RWPE1 (cell line): ENCODE measurements at places on chromosomes 1 and 21.

- no peak for DNase-seq
Observed at GRCh38 chr1:231170875-231171274, 9.0 kb downstream of the TRIM67 start.

- no peak for DNase-seq
Observed at GRCh38 chr1:205370780-205371179, 14.1 kb upstream of the KLHDC8A start.

- no peak for DNase-seq
Observed at GRCh38 chr1:183769956-183770815, 34.7 kb upstream of the RGL1 start.

DNA sequence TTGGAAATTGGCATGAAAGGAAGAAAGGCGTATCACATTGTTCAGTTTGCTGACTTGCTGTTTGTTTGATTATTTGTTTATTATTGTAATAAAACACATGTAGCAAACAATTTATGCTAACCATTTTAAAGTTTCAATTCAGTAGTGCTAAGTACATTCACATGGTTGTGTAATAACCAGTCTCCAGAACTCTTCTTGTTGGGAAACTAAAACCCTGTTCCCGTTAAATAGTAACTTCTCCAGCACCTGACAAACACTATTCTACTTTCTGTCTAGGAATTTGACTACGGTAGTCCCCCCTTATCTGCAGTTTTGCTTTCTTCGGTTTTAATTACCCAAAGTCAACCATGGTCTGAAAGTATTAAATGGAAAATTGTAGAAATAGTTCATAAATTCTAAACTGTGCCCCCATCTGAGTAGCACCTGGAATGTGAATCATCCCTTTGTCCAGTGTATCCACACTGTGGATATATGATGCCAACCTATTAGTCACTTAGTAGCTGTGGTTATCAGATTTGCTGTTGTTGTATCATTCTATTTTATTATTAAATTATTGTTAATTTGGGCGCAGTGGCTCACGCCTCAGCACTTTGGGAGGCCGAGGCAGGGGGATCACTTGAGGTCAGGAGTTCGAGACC lies 5.5 kb downstream of the MORC3 start:
- peak; percentile 59 for DNase-seq

DNA sequence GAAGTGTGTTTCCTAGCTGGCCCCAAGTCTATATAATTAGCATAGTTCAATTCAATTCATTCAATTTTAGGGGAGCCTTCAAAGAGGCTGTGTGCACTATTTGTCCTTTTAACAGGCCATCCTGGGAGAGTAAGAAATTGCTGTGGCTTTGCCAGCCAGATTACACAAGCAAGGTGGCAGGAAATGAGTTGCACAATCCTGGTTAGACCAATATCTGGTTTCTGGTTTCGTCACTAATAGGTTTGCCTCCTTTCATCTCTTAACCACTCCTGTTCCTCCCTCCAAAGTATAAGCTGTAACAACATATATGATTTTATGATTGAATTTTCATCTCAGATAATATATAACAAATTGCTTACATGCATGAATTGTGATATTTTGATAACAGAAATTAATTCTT lies 84.1 kb upstream of the NEGR1 start:
- peak; percentile 46 for DNase-seq

GRCh38 chr1:155127105-155127966 lies at the start of gene EFNA1:
Gene EFNA1, plus strand, starts transcription at chr1:155127876. Its CDS starts 102 bp downstream, at chr1:155127978.
- DNase-seq, result no peak
